C1 segment of cervical spinal cord (tissue), 14 donors: ENCODE measurements at places on chromosomes 6 and 20.

DNA sequence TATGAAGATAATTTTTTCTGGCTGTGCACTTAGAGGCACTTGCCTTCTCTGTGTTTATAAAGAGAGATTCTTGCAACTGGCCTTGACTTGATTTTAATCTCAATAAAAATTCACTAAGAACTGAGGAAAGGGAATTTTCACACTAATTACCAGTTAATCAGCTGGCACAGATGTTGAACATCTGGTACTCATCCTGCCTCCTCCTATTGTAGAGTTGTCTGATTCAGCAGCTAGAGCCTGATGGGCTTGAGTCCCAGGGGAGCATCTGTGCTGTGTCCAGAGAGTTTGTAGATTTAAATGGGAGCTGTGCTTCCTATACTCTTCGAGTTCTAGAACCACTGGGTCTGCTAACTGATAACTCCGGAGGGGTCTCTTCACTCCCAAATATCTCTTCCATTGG lies 284.4 kb upstream of the RNF24 start:
- no peak for DNase-seq

- no peak for DNase-seq
These were observed 100.5 kb upstream of the SLC22A23 start for GRCh38 chr6:3557336-3557735.

- DNase-seq, result no peak
These were observed 29.4 kb downstream of the RAET1L start for GRCh38 chr6:149995971-149996370.

- DNase-seq, result no peak
These were observed 176.8 kb downstream of the LINC00237 start for GRCh38 chr20:20929341-20929740.

DNA sequence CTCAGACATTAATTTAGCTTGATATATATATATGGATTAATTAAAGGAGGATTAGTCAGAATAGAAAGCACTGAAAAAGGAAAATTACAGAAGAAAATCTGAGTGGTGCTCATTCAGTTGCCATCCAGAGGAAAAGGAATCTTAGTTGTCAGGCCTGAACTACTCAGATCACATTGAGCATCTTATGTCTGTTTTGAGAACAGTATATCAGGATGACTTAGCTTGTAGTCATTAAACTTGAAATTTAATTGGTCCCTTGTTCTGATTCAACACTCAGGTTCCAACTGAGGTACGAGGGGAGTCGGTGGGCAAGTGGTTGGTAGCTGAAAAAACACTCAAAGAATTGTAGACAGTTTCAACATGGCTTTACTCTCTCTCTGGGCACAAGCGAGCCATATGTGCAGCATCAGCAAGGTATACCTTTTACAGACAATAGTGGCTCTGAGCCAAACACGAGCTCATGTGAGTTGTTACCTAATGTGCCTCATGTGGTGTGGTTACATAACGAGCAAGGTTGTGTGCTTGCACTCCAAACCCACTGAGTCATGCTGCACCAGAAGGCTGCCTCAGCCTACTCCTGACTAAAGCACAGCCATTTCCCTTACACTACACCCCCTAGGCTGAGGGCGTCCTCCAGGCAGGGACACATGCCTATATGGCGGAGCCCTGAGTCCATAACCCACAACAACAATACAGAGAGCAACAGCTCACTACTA lies 73.0 kb upstream of the HMGN3 start:
- DNase-seq, result no peak
